Right renal pelvis (tissue), 4 donors: ENCODE measurements at places on chromosomes 4 and X.
A peak's percentile ranks its signal among the peaks of the same experiment; 100 is the strongest.

DNA sequence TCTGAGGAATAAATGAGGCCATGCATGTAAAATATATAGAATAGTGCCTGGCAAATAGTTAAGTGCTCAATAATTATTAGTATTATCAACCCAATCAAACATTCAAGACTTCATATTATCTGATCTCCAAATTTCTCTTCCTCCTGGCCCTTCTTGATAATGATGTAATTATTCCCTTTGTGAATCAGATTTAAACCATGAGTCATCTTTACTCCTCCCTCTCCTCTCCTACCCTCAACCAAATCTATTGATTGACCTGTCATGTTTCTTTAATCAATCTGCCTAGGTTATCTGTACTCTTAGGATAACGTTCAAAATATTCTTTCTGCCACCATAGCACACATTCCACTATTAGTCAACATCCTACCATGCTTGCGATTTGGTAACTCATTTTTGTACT is 129.8 kb upstream of the NAP1L5 start:
- no peak for DNase-seq

GRCh38 chrX:56314334-56314733 is 82.2 kb downstream of the KLF8 start:
- no peak for DNase-seq

DNA sequence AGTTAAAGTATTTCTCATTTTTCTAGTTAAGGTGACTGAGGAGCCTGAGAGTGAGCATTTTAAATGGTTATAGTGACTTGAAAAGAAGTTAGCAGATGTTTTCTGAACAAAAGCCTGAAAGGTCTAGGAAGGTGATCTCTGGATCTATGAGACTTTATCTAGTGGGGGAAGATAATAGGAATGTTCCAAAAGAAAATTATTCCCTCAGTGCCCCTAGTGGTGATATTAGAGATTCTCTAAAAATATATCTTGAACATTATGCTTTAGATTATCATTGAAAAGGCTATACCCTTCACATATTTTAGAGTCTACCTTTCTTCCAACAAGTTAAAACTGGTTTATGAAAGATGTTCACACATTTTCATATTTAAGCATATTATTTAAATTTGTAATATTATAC is 69.0 kb upstream of the SPANXN1 start:
- DNase-seq: no peak

GRCh38 chr4:123876671-123877101 is 480.1 kb downstream of the SPRY1 start:
- DNase-seq: no peak

GRCh38 chr4:115969756-115970155 is 856.3 kb upstream of the NDST4 start:
- DNase-seq: no peak

DNA sequence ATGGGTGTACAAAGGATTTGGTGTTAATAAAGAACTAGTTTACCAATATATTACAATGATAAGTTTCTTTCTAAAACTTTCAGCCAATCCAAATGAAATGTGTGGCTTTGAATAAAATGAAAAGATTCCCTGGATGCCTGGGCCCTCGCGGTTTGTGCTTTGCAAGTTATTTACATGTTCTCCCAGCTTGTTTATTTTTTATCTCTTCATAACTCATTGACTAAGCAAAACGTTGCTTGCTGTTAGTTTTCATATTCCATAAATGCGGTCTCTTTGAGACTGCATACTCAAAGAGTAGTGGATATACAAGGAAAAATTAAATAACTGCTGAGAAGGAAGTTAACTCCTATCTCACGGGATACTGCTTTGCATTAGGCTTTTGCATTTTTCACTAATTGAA is 26.0 kb downstream of the FHDC1 start:
- no peak for DNase-seq

DNA sequence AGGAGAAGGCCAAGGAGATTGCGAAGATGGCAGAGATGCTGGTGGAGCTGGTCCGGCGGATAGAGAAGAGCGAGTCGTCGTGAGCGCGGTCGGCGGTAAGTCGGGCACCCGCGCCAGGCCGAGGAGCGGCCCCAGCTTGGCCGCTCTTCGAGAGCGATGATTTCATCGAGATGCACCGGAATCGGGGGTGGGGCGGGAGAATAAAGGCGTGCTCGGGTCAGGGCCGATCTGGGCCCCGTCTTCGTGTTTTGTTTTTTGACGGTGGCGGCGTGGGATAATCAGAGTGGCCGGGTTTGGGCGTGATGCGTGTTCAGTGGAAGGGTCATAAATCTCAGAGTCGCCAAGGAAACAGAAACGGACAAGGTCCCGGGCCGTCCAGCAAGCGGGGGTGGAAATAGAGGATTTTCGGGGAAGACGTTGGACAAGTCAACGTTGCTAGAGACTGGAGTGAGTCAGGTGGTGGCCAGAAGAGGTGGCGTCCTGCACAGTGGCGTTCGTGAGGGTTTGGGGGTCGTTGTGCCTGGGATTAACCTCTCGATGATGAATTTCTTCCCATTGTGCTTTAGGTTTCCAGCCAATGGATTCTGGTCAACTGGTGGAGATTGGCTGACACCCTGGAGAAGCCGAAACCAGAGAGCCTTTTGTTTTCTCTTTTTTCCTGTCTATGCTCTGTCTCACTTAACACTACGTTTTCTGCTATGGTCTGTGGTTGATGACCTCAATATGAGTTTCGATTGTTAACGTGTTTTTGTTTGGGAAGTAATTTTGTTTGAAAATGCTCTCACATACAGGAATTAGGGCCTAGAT is 882 bp downstream of the MRFAP1 start:
- DNase-seq: peak; percentile 39

- DNase-seq: no peak
Observed at GRCh38 chr4:19739101-19739651, 512.5 kb upstream of the SLIT2 start.

GRCh38 chrX:68808686-68809357 is 20.0 kb upstream of the EFNB1 start:
- DNase-seq: no peak

GRCh38 chrX:118499295-118499694 is 3.7 kb downstream of the DOCK11 start:
- DNase-seq: no peak

DNA sequence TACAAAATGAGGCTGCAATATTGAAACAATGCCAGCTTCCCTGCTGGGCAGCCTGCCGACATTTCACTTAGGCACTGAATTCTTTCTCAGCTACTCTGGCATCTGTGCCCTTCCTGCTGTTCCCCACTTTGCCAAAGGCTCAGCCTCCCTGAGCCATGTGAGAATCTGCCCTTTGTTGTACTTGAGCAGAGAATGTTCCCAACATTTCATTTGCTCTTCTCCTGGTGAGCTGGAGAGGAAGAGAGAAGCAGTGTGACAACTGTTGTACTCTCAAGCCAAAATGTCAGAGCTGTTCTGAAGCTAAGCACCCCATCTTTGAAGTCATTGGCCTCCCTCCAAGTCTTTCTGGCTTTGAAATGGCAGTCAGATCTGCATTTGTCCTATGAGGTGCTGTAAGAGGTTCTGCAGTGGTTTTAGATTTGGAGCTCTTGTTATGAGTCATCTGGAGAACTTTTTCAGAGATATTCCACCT is 32.5 kb downstream of the LANCL3 start:
- DNase-seq: no peak

- DNase-seq: no peak
Observed at GRCh38 chr4:128823025-128823661, 13.6 kb downstream of the JADE1 start.

DNA sequence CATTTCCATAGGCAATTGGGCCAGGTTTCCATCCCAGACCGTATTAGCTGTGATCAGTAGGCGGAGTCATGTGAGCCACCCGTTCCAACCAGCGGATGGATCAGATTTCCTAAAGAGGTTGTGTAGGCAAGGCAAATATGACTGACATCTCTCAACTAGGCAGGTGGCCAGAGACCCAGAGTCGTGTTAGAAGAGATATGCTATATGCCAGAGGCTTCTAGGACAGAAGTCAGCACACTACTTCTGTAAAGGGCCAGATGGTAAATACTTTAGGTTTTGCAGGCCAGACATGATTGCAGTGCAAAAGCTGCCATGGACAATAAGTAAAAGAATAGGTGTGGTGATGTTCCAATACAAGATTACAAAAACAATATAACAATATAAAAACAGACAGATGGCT is 788.4 kb downstream of the RPA4 start:
- DNase-seq: no peak

GRCh38 chr4:2416564-2417225 is 1.8 kb downstream of the ZFYVE28 start:
- DNase-seq: no peak

GRCh38 chr4:3658530-3658913 is 107.7 kb upstream of the ADRA2C start:
- no peak for DNase-seq

DNA sequence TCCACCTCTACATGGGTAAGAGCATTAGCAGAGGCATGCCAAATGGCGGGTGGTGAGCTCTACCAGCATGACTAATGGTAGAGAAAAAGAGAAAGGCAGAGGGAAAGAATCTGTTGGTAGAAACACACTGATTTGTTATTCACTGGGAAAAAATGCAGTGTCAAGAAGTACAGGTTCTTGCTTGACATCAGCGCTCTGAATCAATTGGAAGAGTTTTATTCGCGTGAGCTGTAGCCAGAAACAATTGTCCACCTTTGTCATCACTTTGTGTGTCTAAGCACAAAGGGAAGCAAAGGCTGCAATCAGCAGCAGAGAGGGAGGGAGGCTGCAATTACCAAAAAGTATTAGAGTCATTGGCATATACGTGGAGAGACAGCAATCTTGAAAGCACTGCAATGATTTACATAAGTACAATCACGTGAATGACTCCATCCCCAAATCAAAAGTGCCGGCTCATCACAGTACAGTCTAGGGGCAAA is 67.7 kb upstream of the HS3ST1 start:
- DNase-seq: no peak

GRCh38 chr4:76292730-76293129 is 13.8 kb upstream of the STBD1 start:
- no peak for DNase-seq

GRCh38 chr4:171561419-171561818 is 251.8 kb upstream of the GALNTL6 start:
- no peak for DNase-seq

- no peak for DNase-seq
Observed at GRCh38 chrX:12567857-12568256, 223.4 kb upstream of the PRPS2 start.

DNA sequence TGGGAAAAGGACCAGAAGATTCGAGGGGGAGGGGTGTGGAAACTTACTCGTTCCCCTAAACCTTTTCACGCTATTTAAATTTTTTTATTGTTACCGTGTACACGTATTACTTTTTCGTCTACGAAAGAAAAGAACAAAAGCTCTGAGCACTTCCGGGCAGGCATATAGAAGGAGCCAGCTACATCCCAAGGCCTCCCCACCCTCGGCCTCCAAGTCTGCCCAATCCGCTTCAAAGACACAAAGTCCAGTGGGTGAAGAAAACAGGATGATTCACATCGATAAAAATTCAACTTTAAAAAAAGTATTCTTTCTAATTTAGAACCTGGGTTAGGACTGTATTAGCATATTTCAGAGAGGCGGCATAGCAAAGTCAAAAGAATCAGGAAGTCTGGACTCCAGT is 23.1 kb downstream of the SEL1L3 start:
- DNase-seq: no peak
